ENCODE measurements at places on chromosomes 5 and 9. TPM values are rescaled to one million over a fixed set of nuclear protein-coding genes. Genes with fewer than 3 reads are reported as not detected.

Gene PGGT1B
- polyA plus RNA-seq = 7.1 TPM

Gene PTGR1
- 285 TPM for polyA plus RNA-seq

Gene NEUROG1
- not detected for polyA plus RNA-seq

DNA sequence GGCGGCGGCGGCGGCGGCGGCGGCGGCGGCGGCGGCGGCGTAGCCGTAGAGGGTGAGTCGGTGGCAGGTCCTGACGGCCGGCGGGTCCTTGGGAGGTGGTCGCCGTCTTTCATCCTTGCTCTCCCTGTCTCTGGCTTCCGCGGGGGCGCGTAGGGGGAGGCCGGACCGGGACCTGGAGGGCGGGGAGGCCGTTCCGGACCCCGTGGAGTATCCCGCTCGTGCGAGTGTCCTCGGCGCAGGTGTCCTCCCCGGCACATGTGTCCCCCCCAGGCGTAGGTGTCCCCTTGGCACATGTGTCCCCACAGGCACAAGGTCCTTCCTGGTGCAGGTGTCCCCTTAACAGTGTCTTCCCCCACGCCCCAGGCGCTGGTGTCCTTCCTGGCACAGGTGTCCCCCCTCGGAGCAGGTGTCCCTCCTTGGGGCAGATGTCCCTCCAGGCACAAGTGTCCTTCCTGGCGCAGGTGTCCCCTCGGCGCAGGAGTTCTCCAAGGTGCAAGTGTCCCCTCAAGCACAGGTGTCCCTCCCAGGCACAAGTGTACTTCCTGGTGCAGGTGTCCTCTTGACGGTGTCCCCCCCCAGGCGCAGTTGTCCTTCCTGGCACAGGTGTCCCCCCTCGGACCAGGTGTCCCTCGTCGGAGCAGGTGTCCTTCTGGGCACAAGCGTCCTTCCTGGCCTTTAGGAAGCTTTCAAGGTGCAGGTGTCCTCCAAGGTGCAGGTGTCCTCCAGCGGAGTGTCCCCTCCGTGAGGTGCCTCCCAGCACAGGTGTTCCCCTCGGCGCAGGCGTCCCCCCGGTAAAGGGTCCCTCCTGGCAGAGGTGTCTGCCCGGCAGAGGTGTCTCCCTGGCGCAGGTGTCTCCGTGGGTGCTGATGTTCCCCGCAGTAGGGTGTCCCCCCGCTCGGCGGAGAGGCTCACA lies 519 bp downstream of the EXOC3 start:
- DNase-seq = no peak

DNA sequence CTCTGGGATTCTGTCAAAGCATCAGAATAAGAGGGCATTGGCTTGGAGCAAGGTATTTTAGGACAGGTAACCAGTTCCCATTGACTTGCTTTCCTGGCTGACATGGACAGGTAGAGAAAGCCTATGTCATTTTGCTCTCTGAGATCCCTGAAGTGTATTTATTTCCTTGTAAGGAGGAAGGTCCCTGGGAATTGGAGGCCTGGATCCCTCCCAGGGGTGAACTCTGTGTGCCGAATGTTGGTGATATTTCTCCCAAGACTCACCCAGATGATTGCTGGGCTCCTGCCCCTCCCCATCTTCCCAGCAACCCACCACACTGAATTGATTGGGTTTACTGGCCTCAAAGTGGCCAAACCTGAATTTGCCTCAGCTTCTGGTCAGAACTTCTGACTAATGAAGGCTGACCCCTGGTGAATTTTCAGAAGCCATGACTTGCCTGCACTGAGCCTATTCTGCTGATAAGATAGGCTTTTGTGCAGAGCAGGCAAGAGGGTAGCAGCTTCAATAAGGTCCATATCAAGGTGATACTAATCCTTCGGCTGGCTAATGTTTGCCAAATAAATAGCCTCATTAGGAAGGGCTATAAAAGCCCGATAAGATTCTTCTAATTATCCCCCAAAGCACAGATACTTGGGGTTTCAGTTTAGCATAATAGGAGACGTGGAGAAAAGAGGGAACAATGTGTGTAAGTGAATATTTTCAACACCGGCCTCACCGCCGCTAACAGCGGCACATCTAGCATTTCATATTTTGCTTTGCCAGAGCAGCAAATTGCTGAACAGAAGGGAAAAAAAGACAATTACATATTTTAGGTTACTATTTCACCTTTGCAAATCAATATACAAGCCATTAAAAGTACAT lies 152.9 kb upstream of the PITX1 start:
- no peak for DNase-seq

DNA sequence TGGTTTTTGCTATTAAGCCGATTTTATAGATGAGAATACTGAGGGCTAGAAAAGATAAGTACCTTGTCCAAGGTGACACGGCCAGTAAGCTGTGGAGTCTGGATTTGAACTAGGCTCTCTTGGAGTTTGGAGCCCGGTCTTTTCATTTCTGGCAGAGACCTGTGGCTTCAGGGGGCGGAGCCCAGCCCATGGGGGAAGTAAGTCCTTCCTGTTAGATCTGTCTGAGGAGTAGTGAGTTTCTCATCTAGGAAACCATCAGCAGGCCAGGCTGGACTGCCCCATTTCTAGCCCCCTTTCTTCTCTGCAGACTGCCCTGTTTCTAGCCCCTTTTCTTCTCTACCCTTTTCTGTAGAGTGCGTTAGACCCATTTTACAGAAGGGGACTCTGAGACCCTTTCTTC lies 521 bp upstream of the PTGS1 start:
- no peak for DNase-seq

DNA sequence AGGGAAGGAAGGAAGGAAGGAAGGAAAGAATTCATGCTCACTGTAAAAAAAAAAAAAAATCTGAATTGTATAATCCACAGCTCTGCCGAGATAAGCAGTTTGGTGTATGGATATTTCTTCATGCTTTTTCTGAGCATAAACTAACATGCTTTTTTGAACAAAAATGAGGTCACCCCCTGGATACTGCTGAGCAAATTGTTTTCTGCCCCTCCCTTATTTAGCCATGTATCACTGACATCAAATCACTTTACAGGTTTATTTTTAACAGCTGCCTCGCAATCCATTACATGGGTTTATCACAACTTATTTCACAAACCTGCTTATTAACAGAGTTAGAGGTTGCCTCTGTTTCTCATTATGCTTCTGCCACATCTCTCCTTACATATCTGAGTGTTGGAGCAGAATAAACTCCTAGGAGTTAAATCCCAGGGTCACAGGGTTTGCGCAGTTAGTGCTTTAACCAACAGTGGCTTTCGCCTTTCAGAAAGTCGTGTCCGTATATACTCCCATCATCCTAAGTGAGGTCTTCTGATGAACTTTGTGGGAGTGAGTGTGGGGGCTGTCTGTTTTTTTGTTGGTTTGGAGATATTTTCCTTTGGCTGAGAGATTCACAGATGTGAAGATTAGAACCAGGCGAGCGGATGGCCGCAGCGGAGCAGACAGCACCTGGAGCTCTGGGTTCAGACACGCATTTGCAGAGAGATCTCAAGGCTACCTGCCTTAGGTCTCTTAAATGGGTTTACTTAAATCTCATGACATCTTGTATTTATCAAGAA lies 57.7 kb downstream of the AK8 start:
- no peak for DNase-seq

DNA sequence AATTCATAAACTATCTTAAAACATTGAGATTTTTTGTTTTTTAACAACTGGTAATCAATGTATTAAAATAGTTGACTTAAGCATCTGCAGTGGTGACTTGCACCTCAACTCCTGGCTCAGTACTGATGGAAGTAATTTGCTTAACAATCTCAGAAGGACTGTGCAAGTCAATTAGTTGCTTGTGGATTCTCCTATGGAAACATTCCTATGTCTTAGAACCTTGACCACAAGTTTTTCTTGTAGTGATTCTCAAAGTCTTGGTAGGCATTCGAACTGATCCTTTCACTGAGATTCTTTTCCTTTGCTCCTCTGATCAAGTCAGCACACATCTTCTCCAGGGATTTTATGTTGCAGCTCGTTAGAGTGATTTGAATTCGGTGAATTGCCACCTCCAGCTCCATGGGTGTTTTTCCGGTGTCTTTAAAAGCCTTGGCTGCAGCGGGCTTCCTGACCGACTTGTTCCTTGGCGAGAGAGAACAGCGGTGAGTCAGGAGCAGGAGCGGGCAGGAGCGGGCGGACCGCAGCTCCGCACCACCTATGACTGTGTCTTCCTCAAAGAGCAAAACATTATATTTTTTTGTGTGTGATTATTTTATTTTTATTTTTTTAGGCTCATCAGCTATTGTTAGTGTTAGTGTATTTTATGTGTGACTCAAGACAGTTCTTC lies 21.1 kb downstream of the HMGXB3 start:
- DNase-seq = peak; percentile 7

DNA sequence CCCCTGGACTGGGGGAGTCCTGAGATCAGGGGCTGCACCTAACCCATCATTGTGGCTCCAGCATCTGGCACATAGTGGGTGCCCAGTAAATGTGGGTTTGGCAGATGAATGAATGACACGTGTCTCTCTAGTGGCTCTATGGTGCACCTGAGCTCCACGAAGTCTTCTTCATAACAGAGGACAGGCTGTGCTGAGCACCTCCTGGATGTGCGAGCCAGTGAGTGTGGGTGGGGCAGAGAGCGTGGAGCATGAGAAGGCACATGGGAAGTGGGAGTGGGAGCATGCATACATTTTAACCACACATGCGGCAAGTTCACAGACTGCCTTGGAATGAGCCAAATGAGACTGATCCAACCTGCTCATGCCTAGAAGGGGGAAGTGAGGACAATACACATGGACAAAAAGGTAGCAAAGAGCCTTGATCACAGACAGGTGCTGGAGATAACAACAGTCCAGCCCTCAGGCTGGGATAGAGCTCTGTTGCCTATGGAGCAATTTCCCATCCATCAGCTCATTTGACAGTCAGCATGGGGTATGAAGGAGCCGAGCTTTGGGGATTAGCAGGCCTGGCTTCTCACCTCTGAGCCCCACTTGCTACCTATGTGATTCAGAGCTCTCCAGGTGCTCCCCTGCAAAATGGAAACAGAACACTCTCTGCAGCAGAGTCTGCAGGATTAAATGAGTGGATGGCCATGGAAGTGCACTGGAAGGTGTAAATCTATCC lies 76.2 kb upstream of the TBC1D2 start:
- no peak for DNase-seq

DNA sequence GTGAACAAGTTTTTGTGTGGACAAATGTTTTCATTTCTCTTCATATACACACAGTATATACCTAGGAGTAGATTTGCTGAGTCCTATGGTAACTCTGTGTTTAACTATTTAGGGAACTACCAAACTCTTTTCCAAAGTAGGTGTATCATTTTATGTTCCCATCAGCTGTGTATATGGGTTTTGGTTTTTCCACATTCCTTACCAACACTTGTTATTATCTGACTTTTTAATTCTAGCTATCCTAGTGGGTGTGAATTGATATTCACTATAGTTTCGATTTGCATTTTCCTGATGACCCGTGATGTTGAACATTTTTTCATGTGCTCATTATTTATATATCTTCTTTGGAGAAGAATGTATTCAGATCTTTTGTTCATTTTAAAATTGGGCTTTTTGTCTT lies 3.7 kb downstream of the RGS3 start:
- no peak for DNase-seq

DNA sequence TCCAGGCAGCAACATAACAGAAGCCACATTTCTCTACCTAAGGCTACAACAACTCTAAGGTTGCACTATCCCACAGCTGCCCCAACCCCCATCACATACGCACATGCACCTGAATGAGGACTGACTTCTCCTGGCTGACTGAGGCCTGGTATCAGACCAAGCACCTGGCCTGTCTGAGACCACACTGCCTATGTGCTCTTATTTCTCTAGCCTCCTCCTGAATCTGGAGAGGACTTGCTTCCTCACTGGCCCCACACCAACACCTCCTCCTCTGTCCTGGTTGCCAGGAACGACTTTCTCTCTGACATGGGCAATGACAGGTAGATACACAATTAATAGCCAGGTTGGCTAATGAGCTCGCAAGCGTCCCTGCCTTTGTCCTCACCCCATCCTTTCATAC lies 14.9 kb upstream of the VDAC1 start:
- no peak for DNase-seq

DNA sequence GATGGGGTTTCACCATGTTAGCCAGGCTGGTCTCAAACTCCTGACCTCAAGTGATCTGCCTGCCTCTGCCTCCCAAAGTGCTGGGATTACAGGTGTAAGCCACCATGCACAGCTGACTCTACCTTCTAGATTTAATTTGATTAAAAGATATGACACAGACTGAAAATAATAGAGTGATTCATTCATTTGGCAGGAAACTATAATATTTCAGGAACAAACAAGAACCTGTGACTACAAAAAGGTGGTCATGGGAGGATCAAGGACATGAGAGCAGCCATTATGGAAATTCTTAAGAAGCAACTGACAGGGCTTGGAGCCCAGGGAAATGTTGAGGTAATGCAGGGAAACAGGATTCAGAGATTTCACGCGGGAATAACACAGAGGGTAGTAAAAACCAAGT lies 265.5 kb upstream of the DAP start:
- DNase-seq = no peak

- peak; percentile 78 for DNase-seq
Measured at GRCh38 chr9:99601571-99602111, 220.0 kb upstream of the NR4A3 start.

DNA sequence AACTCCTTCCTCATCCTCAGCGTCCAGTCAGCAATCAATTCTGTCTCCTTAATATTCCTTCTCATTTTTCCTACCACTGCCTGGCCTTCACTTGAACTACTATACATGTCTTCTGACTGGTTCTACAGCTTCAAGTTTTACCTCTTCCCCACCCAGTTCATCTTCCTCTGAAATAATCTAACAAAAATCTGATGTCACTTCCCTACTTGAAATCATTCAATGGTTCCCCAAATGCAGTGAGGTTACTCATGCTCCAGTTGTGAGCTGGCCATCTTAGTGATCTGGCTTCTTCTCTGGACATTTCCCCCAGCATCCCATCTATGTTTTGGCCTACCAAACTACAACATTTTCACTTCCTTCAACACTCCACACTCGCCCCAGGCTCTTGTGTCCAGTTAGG lies 14.9 kb upstream of the TMEM267 start:
- DNase-seq = no peak

DNA sequence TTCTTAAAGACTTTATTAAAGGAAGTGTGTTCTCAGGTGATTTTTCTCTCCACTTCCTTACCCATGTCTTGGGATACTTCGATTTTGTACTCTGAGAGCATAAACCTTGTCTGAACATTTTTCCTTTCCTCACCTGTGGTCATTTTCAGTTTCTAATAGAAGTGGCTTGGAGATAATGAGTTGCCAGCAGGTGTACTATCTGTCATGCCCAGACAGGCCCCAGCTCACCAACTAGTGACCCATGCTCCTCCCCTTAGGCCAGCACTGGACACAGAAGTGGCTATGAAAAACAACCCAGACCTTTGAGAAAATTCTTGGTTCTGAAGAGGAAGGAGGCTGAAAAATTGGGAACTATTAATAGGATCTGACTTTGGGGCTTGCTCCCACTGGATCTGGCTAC lies 49.2 kb upstream of the SMIM32 start:
- no peak for DNase-seq

GRCh38 chr5:43039471-43040286 lies 440 bp downstream of the ANXA2R start:
- DNase-seq = peak; percentile 81

DNA sequence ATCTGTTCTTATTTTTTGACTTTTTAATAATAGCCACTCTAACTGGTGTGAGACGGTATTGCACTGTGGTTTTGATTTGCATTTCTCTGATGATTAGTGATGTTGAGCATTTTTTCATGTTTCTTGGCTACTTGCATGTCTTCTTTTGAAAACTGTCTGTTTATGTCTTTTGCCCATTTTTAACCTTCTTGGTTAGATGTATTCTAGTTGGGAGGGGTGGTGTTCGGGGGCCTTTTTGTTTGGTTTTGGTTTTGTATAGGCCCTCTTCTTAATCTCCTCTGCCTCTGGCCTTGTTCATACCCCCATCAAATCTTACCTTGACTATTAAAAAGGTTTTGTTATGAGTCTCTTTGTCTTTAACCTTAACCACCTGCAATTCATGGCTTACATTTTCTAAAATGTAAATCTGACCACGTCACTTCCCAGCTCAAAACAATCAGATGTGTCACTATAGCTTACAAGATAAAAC lies 107.8 kb upstream of the NR4A3 start:
- no peak for DNase-seq
